ENCODE measurements at places on chromosomes 2 and 18. TPM values are rescaled to one million over a fixed set of nuclear protein-coding genes. Genes with fewer than 3 reads are reported as not detected.

Gene CDH7
- total RNA-seq, result not detected

Gene ALK
- total RNA-seq, result not detected

Gene MAL
- 339 TPM for total RNA-seq

Gene SOWAHC
- 0.27 TPM for total RNA-seq

Gene LYG1
- total RNA-seq, result 1.3 TPM

Gene CRYGD
- total RNA-seq, result not detected

Gene ANKRD30BL
- total RNA-seq, result not detected

Gene ATG9A
- 52.9 TPM for total RNA-seq

Gene UGT1A3
- not detected for total RNA-seq

Gene LCT
- 0.19 TPM for total RNA-seq

Gene C1QL2
- not detected for total RNA-seq

Gene SLC5A6
- total RNA-seq, result 39.2 TPM

Gene GREB1L
- not detected for total RNA-seq

Gene LYG2
- total RNA-seq, result not detected

Gene ACKR3
- total RNA-seq, result 6.4 TPM

Gene KANSL3
- 47.2 TPM for total RNA-seq

DNA sequence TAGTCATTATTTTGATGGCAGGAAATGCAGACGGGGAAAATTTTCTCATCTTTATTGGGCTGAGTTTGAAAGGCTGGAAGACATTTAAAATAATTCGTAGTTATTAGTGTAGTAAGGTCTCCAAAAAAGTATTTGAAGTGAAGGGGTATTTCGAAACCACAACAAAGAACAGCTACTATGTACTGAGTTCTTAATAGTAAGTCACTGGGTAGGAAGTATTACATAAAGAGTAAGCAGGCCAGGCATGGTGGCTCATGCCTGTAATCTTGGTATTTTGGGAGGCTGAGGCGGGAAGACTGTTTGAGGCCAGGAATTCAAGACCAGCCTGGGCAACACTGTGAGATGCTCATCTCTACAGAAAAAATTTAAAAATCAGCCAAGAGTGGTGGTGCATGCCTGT is 113.6 kb downstream of the MEP1B start:
- no peak for DNase-seq

GRCh38 chr2:102082571-102083392 is 59.8 kb upstream of the IL1R1 start:
- DNase-seq, result peak; percentile 35

GRCh38 chr2:56244911-56245530 is 61.2 kb downstream of the CCDC85A start:
- no peak for DNase-seq

GRCh38 chr18:44773640-44774155 is 93.0 kb downstream of the SETBP1 start:
- DNase-seq, result no peak
